IPS-NIHi11 (cell line): ENCODE measurements at places on chromosomes 16 and 17.

- DNase-seq: peak; percentile 68
Measured at GRCh38 chr16:85611444-85612190, 1.5 kb upstream of the GSE1 start.

- DNase-seq: no peak
Measured at GRCh38 chr16:87542531-87543102, 49.8 kb upstream of the ZCCHC14 start.

DNA sequence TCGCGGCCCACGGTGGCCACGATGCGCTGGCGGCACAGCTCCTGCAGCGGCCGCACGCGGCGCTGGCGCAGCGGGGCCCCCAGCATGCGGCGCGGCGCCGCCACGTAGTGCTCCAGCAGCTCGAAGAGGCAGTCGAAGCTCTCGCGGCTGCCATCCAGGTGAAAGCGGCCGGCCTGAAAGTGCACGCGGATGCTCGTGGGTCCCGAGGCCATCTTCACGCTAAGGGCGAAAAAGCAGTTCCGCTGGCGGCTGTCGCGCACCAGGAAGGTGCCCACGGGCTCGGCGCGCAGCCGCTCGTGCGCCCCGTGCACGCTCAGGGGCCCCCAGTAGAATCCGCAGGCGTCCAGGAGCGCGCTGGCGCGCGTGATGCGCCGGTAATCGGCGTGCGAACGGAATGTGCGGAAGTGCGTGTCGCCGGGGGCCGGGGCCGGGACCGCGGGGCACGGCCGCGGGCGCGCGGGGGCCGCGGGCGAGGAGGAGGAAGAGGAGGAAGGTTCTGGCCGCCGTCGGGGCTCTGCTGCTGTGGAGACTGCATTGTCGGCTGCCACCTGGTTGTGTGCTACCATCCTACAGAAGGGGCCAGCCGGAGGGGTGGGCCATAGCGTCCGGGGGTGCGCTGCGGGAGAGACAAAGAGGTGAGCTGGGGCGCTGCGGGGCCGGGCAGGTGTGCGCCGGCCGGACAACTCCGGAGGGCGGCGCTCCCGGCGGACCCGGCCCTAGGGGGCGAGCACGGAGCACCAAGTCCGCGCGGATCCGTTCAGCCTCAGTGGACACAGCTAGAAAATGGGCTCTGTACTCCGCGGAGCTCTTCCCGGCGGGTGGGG is 879 bp downstream of the SOCS1 start:
- DNase-seq: peak; percentile 50

GRCh38 chr17:71850812-71851211 is 270.0 kb upstream of the SOX9 start:
- DNase-seq: no peak
